Ascending aorta (tissue), 2 donors: ENCODE measurements at places on chromosomes 6 and 20.
A peak's percentile ranks its signal among the peaks of the same experiment; 100 is the strongest.

DNA sequence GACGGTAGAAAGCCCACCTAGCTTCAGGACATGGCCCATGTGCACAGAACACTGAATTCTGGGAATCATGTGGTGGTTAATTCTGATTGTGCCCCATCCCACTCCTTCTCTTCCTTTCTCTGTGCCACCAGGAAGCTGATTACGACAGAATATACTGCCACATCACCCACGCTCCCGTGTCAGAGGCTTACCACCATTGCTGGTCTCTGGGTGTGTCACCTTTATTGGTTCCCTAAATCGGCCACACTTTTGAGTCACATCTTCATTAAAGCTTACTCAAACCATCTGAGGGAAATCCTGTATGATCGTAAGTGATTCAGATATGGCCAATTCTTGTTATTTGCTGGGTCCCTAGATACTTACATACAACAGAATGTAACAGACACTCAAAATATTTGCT, 3.1 kb downstream of the TRMT6 start:
- peaks cover 5% of the 10 kb centered on the region for H3K4me1 ChIP-seq
- H3K4me3 ChIP-seq, result no peak overlapping the region
- no peaks in the 10 kb centered on the region for H3K27me3 ChIP-seq

DNA sequence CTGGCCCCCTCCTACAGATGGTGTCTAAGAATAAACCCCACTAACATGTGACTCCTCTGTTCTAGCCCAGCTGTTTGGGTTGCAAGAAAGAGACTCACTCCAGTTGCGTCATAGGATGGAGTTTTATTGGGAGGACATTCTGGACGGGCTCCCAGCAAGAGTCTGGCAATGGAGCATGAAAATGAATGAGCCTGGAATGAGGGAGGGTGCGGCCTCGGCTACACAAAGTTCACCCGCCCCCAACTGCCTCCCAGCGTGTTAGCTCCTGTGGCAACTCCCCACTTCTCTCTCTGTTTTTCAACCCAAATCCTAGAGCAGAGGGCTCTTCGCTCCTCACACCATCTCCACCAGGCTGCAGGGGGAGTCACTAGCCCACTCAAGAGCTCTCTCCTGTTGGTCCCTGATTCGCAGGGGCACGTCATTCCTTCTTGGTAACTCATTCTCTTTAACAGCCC, 5.1 kb upstream of the ADAM33 start:
- peak overlapping the region; percentile 77 for H3K27ac ChIP-seq
- H3K4me1 ChIP-seq, result peaks cover 16% of the 10 kb centered on the region
- H3K27me3 ChIP-seq, result no peaks in the 10 kb centered on the region
- H3K4me3 ChIP-seq, result peak overlapping the region; percentile 4

GRCh38 chr6:105078386-105078708, 101.5 kb downstream of the POPDC3 start:
- no peak overlapping the region for H3K4me3 ChIP-seq
- no peak overlapping the region for H3K27ac ChIP-seq
- no peak for DNase-seq
- no peaks in the 10 kb centered on the region for H3K36me3 ChIP-seq
- H3K27me3 ChIP-seq, result peaks cover 6% of the 10 kb centered on the region

DNA sequence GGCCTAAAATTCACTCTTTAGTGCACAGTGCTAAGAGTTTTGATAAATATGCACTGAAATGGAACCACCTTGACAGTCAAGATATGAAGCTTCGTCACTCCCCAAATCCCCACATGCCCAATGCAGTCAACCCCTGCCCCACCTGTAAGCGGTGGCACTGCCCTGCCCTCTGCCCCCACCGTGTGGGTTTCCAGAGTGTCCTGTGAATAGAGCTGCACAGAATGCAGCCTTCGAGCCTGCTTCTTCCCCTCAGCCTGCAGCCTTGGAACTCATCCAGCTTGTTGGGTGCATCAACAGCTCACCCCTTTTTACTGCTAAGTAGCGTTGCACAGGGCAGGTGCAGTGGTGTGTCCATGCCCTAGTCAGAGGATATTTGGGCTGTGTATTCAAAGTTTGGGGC, 216.3 kb downstream of the SYNDIG1 start:
- H3K36me3 ChIP-seq, result no peaks in the 10 kb centered on the region
- no peaks in the 10 kb centered on the region for H3K4me1 ChIP-seq
- H3K4me3 ChIP-seq, result no peak overlapping the region
- H3K27me3 ChIP-seq, result no peaks in the 10 kb centered on the region
- no peak overlapping the region for H3K27ac ChIP-seq

- no peak for DNase-seq
- H3K27me3 ChIP-seq, result no peaks in the 10 kb centered on the region
- no peaks in the 10 kb centered on the region for H3K4me1 ChIP-seq
- no peaks in the 10 kb centered on the region for H3K36me3 ChIP-seq
Measured at GRCh38 chr6:168018664-168019063, 21.2 kb downstream of the KIF25 start.

GRCh38 chr20:6305536-6305935, 182.7 kb upstream of the FERMT1 start:
- DNase-seq, result no peak
- H3K27ac ChIP-seq, result no peak overlapping the region
- no peaks in the 10 kb centered on the region for H3K4me1 ChIP-seq
- no peaks in the 10 kb centered on the region for H3K36me3 ChIP-seq
- no peak overlapping the region for H3K4me3 ChIP-seq

DNA sequence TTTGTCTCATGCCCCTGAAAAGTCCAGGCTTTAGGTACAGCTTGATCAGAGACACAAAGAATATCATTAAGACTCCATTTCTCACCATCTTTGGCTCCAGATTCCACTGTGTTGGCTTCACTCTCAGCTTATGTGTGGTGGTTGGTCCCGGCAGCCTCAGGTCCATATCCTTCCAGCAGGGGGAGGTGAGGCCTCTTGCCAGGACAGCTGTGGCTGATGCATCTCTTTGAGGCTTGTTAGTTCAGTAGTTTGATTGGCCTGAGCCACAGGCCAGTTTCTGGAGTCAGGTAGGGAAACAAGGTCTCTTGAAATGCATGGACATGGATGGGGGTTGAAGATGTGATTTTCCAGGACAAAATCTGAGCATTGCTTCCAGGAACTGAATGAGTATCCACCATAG, 62.4 kb downstream of the JAG1 start:
- peak overlapping the region; percentile 86 for H3K27ac ChIP-seq
- no peak overlapping the region for H3K4me3 ChIP-seq
- no peak for DNase-seq
- no peaks in the 10 kb centered on the region for H3K36me3 ChIP-seq
- H3K4me1 ChIP-seq, result peaks cover 32% of the 10 kb centered on the region
- no peaks in the 10 kb centered on the region for H3K27me3 ChIP-seq

GRCh38 chr6:46376562-46377061, 114.6 kb downstream of the RCAN2 start:
- H3K27me3 ChIP-seq, result no peaks in the 10 kb centered on the region
- H3K4me1 ChIP-seq, result peaks cover 11% of the 10 kb centered on the region
- H3K27ac ChIP-seq, result peak overlapping the region; percentile 67
- H3K4me3 ChIP-seq, result no peak overlapping the region
- H3K36me3 ChIP-seq, result no peaks in the 10 kb centered on the region

DNA sequence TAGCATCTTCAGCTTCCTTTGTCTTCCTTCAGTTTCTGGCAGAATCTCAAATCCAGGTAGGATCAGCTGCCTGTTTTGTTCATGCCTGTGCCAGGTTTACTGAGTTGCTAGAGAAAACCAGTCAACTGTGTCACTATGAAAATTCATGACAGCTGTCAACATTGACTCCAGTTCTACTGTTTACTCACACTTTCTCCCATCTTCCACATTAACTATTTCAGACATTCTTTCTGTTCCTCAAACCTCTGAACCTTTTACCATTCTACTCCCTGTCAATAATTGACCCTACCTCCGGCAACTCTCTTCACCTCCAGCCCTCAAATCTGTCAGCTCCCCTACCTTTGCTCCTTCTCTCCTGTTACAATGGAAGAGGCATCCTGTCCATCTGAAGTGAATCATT, 8.5 kb downstream of the ENPP4 start:
- no peak overlapping the region for H3K4me3 ChIP-seq

- H3K4me3 ChIP-seq, result no peak overlapping the region
- no peaks in the 10 kb centered on the region for H3K4me1 ChIP-seq
- no peaks in the 10 kb centered on the region for H3K36me3 ChIP-seq
Measured at GRCh38 chr20:34254979-34255378, 13.8 kb downstream of the ASIP start.
